ENCODE measurements at places on chromosomes 13 and 19. TPM values are rescaled to one million over a fixed set of nuclear protein-coding genes. Genes with fewer than 3 reads are reported as not detected.

- DNase-seq, result no peak
Measured at GRCh38 chr19:16025108-16026101, 50.9 kb upstream of the TPM4 start.

GRCh38 chr13:63605403-63605802 is 2189.8 kb upstream of the PCDH20 start:
- DNase-seq, result no peak

DNA sequence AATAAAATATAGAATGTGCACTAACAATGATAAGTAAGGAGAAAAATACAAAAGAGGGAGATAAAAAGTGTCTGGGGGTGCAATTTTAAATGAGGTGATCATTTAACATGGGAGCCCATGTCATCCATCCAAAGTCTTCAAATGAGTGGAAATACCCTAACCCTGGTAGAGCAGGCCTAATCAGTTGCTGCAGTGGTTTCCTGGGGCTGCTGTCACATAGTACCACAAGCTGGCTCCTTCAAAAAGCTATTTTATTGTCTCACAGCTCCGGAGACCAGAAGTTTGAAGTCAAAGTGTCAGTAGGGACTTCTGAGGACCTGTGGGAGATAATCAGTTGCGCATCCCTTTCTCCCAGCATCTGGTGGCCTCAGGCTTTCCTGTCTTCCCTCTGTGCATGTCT is 717.9 kb downstream of the DIAPH3 start:
- no peak for DNase-seq

DNA sequence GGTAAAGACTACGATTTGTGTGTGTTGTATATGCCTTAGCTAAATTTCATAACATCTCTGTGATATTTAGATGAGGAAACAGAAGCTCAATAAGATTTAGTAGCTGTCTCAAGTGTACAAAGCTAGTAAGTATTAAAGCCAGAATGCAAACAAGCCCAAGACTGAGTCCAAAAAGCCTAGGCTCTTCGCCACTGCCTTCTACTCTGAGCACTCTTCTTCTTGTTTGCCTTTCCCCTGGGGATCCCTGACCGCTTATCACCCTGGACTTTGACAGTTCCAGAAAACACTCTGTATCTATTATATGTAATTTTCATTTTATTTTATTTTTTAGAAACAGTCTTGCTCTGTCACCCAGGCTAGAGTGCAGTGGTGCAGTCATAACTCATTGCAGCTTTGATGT is 5.8 kb downstream of the TM9SF2 start:
- DNase-seq, result no peak

- DNase-seq, result no peak
Measured at GRCh38 chr19:11191273-11191755, 6.0 kb downstream of the KANK2 start.

- no peak for DNase-seq
Measured at GRCh38 chr13:83730674-83731073, 151.6 kb downstream of the SLITRK1 start.

GRCh38 chr19:47239610-47240296 is 8.8 kb upstream of the BBC3 start:
- DNase-seq, result peak; percentile 52

GRCh38 chr13:30900436-30900835 is 5.6 kb upstream of the MEDAG start:
- DNase-seq, result no peak

GRCh38 chr13:40680659-40681323 is 14.3 kb upstream of the FOXO1 start:
- DNase-seq, result no peak

GRCh38 chr13:110616103-110617101 is 1.1 kb downstream of the NAXD start:
- DNase-seq, result peak; percentile 25

DNA sequence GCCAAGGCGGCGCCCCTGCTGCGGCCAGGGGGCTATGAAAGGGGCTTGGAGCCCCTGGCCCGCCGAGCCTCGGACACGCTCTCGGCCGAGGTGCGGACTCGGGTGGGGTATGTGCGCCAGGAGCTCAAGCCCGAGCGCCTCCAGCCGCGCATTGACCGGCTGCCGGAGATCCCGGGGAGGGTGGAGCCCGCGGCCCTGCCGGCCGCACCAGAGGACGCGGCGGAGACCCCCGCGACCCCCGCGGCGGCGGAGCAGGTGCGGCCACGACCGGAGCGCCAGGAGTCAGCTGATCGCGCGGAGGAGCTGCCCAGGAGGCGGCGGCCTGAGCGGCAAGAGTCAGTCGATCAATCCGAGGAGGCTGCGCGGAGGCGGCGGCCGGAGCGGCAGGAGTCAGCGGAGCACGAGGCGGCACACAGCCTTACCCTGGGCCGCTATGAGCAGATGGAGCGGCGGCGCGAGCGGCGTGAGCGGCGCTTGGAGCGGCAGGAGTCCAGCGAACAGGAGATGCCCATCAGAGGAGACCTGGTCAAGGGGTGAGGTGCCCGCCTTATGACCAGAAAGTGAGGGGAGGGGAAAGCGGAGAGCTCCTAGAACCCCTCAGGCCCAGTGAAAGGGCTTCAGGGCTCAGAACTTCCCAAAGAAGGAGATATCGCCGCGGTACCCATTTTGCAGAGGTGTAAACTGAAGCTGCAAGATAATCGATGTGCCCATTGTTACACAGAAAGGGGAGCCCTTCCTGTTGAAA is 8.8 kb upstream of the SHKBP1 start:
- no peak for DNase-seq

- DNase-seq, result no peak
Measured at GRCh38 chr13:35162420-35162819, 220.3 kb downstream of the NBEA start.

- no peak for DNase-seq
Measured at GRCh38 chr19:54551293-54551692, 22.3 kb upstream of the LILRA2 start.

DNA sequence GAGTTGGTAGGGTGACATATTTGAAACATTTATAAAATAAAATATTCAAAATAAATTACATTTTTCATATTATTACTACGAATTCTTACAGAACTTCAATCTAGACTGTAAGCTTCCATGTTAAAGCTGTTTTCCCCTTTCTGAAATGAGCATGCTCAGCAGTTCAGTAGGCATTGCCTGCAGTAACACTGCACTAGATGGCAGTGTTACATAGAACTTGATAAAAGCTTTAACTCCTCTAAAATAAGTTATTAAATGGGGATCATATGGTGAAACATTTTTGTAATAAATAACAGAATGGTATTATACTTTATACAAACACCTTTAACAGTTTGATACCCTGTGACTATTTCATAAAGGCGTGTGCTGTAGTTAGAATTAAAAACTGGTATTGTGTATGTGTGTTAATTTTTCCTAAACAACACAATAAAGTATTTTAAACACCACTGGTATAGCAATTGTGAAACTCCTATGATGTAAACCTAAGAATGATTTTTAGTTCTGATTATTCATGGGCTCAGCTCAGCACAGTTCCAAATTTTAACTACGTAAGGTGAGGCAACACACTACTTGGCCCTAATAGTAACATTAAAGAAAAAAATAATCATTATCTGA is 11.6 kb upstream of the GPR18 start:
- DNase-seq, result no peak

- no peak for DNase-seq
Measured at GRCh38 chr19:55641426-55642152, 787 bp downstream of the ZNF580 start.

DNA sequence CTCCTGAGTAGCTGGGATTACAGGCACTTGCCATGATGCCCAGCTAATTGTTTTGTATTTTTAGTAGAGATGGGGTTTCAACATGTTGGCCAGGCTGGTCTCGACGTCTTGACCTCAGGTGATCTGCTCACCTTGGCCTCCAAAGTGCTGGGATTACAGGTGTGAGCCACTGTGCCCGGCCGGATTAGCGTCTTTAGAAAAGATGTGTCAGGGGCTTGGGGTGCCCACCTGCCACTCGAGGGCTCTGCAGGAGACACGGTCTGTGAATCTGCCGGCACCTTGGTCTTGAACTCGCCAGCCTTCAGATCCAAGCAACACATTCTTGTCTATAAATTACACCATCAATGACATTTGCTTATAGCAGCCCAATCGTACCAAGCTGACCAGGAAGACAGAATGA is 38.8 kb upstream of the TUBGCP3 start:
- DNase-seq, result no peak

GRCh38 chr19:1132552-1133383 is 29.0 kb downstream of the GPX4 start:
- peak; percentile 22 for DNase-seq

- no peak for DNase-seq
Measured at GRCh38 chr13:85654227-85654626, 145.0 kb downstream of the SLITRK6 start.

DNA sequence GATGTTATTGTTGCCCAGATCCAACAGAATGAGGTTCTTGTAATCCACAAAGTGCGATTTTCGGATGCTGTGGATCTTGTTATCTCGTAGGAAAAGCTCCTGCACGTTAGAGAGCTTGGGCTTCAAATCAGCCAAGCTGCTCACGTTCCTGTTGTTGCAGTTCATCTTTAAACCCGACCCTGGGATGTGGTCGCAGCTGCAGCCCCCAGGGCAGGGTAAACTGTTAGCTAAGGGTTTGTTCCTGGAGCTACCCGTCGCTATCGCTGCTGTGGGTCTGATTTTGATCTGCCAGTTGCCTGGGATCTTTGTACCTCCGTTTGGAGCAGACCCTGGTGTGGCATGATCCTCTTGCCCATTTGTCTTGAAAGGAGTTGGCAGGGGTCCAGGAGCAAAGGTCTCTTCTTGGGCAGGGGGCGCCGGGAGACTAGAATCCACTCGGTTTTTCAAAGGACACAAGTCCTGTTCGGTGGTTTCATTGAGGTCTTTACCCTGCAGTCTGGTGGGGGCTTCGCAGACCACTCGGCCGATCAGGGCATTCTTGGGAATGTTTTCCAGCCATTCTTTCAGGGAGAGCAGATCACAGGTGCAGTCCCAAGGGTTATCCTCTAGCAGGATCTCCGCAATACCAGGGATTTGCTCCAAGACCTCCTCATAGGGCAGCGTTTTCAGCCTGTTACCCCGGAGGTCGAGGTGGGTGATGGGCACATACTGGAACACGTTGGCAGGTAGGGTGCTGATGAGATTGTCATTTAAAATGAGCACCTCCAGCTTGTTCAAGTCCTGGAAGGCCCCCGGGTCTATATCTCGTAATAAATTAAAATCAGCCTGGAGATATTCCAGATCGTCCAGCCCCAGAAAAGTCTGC is 1.8 kb downstream of the SLITRK1 start:
- no peak for DNase-seq

DNA sequence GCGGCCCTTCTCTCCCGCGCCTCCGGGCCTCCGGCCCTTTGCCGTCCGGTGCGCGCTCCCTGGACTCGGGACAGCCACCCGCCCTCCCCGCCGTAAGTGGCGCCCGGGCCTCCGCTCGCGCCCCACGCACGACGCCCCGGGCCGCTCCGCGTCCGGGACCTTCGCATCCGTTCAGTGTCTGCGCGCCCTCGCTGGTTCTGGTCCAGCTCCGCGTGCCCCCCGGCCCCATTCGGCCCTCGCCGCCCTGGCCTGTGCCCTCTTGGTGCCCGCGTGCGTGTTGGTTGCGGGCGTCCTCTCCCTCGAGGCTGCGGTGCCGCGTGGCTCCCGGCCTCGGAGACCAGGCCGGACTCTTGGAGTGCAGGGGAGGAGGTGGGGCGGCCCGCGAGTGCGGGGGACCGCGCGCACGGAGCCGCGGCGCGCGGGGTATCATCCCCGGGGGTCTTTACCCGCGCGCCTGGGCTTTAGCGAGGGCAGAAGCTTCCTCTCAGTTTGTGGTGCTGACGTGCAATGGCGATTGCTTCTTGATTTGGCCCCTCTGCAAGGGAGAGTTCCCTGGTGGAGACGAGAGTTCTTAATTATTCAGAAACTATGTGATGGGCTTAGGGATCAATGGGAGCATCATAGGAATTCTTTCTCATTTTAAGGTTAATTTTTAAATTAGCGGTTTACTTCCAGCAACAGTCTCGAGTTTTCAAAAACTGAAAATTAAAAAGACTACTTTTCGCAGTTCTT is 757 bp downstream of the WASF3 start:
- no peak for DNase-seq

- no peak for DNase-seq
Measured at GRCh38 chr13:64884976-64885375, 2345.2 kb downstream of the PCDH9 start.

GRCh38 chr19:57947088-57947418 is 453 bp downstream of the ZNF256 start:
- DNase-seq, result no peak

DNA sequence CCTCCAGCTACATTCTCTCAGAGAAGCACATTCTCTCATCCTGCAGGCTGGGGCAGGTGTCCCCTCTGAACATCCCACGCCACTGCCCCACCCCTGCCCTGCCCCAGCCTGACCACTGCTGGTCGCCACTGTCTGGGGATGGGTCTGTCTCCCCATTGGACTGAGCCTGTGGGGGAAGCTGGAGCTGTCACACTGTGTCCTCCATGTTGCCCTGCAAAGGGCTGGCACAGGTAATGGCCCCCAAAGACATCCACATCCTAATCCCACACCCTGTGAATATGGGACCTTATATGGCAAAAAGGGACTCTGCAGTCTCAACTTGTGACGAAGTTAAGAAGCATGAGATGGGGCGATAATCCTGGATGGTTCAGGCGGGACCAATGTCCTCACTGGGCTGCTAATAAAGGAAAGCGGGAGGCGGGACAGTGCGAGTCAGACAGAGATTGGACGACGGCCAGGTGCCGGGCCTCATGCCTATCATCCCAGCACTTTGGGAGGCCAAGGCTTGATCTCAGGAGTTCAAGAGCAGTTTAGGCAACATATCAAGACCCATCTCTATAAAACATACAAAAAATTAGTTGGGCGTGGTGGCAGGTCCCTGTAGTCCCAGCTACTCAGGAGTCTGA is 9.1 kb downstream of the AP2S1 start:
- no peak for DNase-seq

- DNase-seq, result no peak
Measured at GRCh38 chr19:43984687-43985000, 656 bp downstream of the ZNF155 start.

GRCh38 chr13:45542878-45543277 is 72.7 kb downstream of the ERICH6B start:
- DNase-seq, result no peak

GRCh38 chr13:73218181-73218580 is 159.4 kb downstream of the KLF5 start:
- no peak for DNase-seq

GRCh38 chr19:36120092-36120983 is 5.1 kb downstream of the TBCB start:
- no peak for DNase-seq

GRCh38 chr13:110643324-110643723 is 28.0 kb downstream of the NAXD start:
- no peak for DNase-seq

- DNase-seq, result no peak
Measured at GRCh38 chr19:19256072-19256969, 16.8 kb downstream of the TM6SF2 start.

The KDELR1 gene
- total RNA-seq, result 70.9 TPM

The N4BP2L1 gene
- total RNA-seq, result 17.7 TPM

The NCAN gene
- total RNA-seq, result 0.20 TPM

The ENOX1 gene
- total RNA-seq, result 0.17 TPM

The PSG1 gene
- total RNA-seq, result not detected

The CELF5 gene
- total RNA-seq, result 0.12 TPM

The PEAK3 gene
- 0.16 TPM for total RNA-seq

The MEDAG gene
- total RNA-seq, result not detected

The ZNF829 gene
- total RNA-seq, result 5.3 TPM

The SPTBN4 gene
- 0.69 TPM for total RNA-seq

The CYP4F2 gene
- total RNA-seq, result not detected

The KIR3DL1 gene
- not detected for total RNA-seq

The ADGRL1 gene
- 12.4 TPM for total RNA-seq

The RDH8 gene
- not detected for total RNA-seq

The ARRDC5 gene
- 0.57 TPM for total RNA-seq

The MIER2 gene
- total RNA-seq, result 34.2 TPM

Data from activated T-helper 1 cell treated with anti-CD3 and anti-CD28 coated beads, Interleukin-12 subunit alpha, Interleukin-12 subunit beta, Interleukin-2, Interleukin-4 antibody, amounts not matched to agents 30 ng/mL and 10 ng/mL and 1 ng/mL, durations not matched to agents 14 hours and 24 hours and 36 hours (primary cell).